ENCODE measurements at places on chromosomes 1 and 21.

- peak; percentile 13 for DNase-seq
Measured at GRCh38 chr21:15826147-15826780, 96.5 kb downstream of the USP25 start.

- DNase-seq: no peak
Measured at GRCh38 chr1:198563583-198563982, 23.1 kb upstream of the ATP6V1G3 start.

- DNase-seq: no peak
Measured at GRCh38 chr1:19860418-19860817, 21.8 kb upstream of the OTUD3 start.

GRCh38 chr1:65050735-65051134, 84.4 kb upstream of the JAK1 start:
- DNase-seq: no peak

DNA sequence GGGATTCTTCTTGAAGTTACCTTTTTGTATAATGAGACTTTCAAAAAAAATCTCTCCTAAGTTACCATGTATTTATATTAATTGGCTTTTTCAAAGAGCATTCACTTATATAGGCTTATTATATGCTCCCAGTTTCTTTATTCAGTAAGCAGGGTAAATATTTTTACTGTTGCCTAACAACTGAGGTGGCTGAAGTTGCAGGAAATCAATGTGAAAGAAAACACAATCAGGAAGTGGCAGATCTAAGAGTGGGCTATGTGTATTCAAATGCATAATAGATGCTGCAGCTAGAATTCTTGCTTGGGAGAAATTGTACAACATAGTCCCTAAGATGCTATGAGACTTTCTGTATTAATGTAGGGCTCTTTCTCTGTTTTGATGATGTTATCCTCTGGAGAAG, 606.9 kb downstream of the NUF2 start:
- DNase-seq: no peak

DNA sequence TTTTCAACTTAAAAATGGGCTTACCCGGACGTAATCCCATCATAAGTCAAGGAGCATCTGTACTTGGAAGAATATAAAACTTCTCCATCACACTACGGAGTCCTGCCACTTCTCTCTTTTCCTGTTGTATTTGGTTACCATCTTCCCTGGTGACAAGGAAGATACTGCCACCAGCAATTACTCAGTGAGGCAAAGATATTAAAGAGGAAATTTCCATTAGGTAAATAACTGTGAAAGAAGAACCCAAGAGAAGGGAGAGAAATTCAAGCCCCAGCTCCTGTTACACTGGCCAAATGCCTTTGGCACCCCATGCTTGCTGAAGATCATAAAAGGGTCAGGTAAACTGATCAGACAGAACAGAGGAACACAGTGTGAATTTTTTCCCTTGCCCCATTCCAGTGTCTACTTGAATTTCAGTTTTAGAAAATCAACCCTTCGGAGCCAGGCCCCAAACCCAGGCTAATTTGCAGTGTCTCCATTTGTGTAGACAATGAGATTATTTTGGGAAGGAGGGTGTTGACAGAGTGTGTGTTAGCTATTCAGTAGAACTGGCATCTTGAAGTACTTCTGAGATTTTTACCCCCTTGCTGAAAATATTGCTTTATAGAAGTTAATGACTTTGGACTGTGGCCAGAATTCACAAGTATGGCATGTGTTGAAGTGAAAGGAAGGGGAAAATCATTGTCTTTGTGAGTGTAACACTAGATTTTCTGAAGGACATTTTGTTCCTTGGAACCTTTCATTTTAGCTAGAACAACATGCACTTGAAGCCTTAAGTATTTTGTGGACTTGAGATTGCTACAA, 167.1 kb downstream of the DHRS3 start:
- no peak for DNase-seq

GRCh38 chr1:233086961-233087881, 136.8 kb downstream of the NTPCR start:
- DNase-seq: no peak

DNA sequence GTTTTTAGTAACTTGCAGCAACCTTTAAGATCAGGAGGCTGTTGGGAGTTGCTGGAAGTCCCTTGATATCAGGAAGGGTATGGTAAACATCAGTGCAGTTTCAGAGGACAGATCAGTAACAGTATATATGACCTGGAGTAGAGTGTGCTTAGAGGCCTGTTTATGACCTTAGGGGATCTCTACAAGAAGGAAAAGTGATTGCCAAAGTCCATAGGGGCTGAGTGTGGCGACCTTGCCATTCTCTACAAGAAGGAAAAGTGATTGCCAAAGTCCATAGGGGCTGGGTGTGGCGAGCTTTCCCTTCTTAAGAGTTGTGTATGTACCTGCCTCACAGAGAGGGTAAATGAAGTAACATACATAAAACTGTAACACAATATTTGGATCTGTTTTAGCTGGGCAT, 28.5 kb upstream of the AXDND1 start:
- no peak for DNase-seq

DNA sequence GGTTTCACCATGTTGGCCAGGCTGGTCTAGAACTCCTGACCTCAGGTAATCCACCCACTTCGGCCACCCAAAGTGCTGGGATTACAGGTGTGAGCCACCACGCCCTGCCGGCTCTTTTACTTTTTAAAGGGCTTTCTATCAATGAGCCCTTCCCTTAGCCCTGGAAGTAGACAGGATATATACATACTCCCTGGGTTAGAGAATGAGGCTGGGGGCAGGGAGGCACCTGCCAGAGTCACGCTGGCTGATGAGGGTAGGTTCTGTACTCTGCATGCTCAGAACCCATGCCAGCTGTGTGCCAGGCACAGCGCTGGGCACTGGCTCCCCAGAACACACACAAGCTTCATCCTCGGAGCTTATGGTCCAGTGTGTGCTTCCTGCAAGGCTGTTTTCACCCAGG, 113.6 kb upstream of the IPO9 start:
- DNase-seq: no peak

GRCh38 chr1:156399355-156400125, 30.5 kb downstream of the RHBG start:
- no peak for DNase-seq

GRCh38 chr1:226981838-226982237, 41.7 kb downstream of the COQ8A start:
- no peak for DNase-seq
